ENCODE measurements at places on chromosomes 2 and 18. TPM values are rescaled to one million over a fixed set of nuclear protein-coding genes. Genes with fewer than 3 reads are reported as not detected.

The EMILIN2 gene
- 25.6 TPM for total RNA-seq

The VIL1 gene
- total RNA-seq: not detected

GRCh38 chr2:179049546-179050311 lies at the start of gene CCDC141:
Gene CCDC141, minus strand, starts transcription at chr2:179050137. Its CDS starts 196 bp downstream, at chr2:179049941.
- DNase-seq: no peak

- no peak for DNase-seq
These were observed 486.3 kb downstream of the NR4A2 start for GRCh38 chr2:155846259-155846658.
